ENCODE measurements at places on chromosomes 2 and 18. TPM values are rescaled to one million over a fixed set of nuclear protein-coding genes. Genes with fewer than 3 reads are reported as not detected.
A peak's percentile ranks its signal among the peaks of the same experiment; 100 is the strongest.

The INPP5D gene
- 0.84 TPM for total RNA-seq

GRCh38 chr2:65057391-65058052, 1.3 kb downstream of the CEP68 start:
- peak; percentile 45 for DNase-seq

- peak; percentile 89 for DNase-seq
Measured at GRCh38 chr18:3340015-3340681, 78.2 kb downstream of the MYL12B start.

GRCh38 chr2:238362626-238363025, 42.3 kb downstream of the TRAF3IP1 start:
- DNase-seq, result no peak

DNA sequence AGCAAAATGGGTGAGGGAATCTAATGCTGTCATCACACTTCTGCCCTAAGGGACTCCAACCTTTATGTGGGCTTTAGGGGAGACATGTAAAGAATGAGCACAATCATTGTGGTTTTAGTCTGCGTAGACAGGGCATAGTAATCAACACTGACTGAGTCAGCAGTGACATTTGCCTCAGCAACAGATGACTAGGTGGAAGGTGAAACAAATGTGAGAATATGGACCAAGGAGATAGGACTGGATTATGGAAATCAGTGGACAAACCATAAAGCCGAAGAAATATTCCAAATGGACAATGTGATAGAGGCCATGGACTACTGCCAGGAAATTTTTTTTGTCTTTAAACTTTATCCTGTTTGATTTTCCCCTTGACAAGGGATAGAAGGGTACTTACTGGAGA, 83.9 kb downstream of the PDK1 start:
- peak; percentile 71 for DNase-seq

DNA sequence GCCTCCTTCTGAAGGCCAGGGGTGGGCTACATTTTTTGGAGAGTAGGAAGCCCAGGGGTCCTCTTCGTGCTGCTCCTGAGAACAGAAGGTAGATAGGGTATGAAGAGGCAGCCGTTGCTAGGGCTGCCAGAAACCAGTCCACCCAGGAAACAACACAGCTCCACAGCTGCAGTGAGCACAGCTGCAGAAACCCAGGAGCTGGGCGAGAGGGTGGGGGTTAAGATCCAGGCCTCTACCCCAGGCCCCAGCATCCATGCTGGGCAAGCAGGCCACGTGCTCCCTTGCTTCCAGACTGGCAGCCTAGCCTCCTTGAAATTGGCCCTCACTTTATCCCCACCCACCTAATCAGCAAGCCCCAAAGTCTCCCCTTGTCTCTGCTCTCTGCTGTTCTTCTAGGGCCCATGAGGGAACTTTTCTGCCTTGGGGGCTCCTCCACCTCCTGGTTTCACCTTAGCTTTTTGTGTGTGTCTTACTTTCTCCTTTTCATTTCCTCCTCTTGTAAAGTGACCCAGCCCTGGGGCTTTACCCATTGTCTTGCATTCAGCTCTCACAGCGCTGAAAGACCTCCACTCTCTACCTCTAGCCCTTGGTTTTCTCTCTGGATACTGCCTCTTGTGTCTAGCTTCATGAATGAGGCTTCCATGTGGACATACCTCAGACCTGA, 30.7 kb downstream of the STON1 start:
- DNase-seq, result no peak

DNA sequence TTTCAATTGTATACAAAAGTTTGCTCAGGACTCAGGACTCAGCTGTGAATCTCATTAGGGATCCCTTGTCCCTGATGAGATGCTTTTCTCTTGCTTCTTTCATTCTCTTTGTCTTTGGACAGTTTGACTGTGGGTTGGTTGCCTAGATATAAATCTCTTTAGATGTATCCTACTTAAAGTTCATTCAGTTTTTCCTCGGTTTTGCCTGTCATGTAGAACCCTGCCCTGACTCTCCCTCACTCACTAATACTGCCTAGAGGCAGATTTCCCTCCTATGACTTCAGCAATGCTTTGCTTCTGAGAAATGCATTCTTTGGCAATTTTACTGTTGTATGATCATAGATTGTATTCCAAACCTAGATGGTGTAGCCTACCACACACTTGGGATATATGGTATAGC, 421.4 kb upstream of the TCF4 start:
- DNase-seq, result no peak

All from A172 (cell line).